NCI-H2227 treated with DMSO at 0.1 percent for 48 hours (cell line): ENCODE measurements at places on chromosomes 12 and 14.

- DNase-seq: no peak
Observed at GRCh38 chr14:89952576-89952975, 2.0 kb downstream of the EFCAB11 start.

- no peak for DNase-seq
Observed at GRCh38 chr12:111424189-111424792, 18.6 kb downstream of the SH2B3 start.

GRCh38 chr12:69348162-69348938 is at the start of gene LYZ:
Gene LYZ, plus strand, starts transcription at chr12:69348381. Its CDS starts 28 bp downstream, at chr12:69348409.
- DNase-seq: no peak

DNA sequence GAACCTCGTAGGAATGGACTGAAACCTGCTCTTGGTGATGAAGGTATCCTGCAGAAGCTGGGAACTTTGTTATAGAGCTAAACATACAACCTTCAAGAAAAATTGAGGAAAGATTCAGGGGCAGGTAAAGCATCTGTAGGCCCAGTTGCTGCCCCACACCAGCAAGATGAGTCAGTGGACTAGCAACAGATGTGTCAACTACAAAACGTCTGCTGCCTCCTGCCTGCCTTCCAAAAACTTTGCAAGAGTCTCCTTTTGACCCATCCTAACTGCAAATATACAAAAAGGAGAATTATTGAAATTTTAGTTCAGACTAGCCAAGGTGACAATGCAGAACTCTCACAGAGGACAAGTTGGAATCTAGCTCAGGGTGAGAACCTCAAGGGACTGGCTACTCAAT is 60.9 kb upstream of the TMTC1 start:
- no peak for DNase-seq

- DNase-seq: no peak
Observed at GRCh38 chr14:71701990-71702389, 230.2 kb upstream of the RGS6 start.
